Aorta (tissue), 5 donors: ENCODE measurements at places on chromosomes 5 and 9. TPM values are rescaled to one million over a fixed set of nuclear protein-coding genes. Genes with fewer than 3 reads are reported as not detected.

The C9orf50 gene
- 0.62 TPM for total RNA-seq

The COX7C gene
- 336 TPM for total RNA-seq

The FBXL7 gene
- total RNA-seq, result 19.9 TPM

The TRIM32 gene
- 25.5 TPM for total RNA-seq

The PTGS1 gene
- total RNA-seq, result 10.4 TPM

The SAXO1 gene
- 0.24 TPM for total RNA-seq

The NR2F1-AS1 gene
- 16.8 TPM for total RNA-seq

The LRRC19 gene
- not detected for total RNA-seq

The PLAC8L1 gene
- total RNA-seq, result not detected

The NEUROG1 gene
- not detected for total RNA-seq

The KIF24 gene
- total RNA-seq, result 0.32 TPM

The OLFM1 gene
- 21.0 TPM for total RNA-seq

The HCN1 gene
- not detected for total RNA-seq

The HMMR gene
- total RNA-seq, result not detected

The ZNF883 gene
- total RNA-seq, result 1.5 TPM

The BTNL9 gene
- 16.8 TPM for total RNA-seq

The DNAH5 gene
- total RNA-seq, result 0.57 TPM

The IL17B gene
- total RNA-seq, result 2.8 TPM

The APBA1 gene
- total RNA-seq, result 12.6 TPM

The GKAP1 gene
- 8.0 TPM for total RNA-seq

The CD72 gene
- 3.7 TPM for total RNA-seq

The SAPCD2 gene
- total RNA-seq, result 0.60 TPM

The CDKN2B gene
- total RNA-seq, result 4.8 TPM

The GRIN3A gene
- total RNA-seq, result 0.13 TPM

The NPR3 gene
- total RNA-seq, result 29.7 TPM
